Left renal cortex interstitium (tissue), 4 donors: ENCODE measurements at places on chromosomes 16 and 17. TPM values are rescaled to one million over a fixed set of nuclear protein-coding genes. Genes with fewer than 3 reads are reported as not detected.

DNA sequence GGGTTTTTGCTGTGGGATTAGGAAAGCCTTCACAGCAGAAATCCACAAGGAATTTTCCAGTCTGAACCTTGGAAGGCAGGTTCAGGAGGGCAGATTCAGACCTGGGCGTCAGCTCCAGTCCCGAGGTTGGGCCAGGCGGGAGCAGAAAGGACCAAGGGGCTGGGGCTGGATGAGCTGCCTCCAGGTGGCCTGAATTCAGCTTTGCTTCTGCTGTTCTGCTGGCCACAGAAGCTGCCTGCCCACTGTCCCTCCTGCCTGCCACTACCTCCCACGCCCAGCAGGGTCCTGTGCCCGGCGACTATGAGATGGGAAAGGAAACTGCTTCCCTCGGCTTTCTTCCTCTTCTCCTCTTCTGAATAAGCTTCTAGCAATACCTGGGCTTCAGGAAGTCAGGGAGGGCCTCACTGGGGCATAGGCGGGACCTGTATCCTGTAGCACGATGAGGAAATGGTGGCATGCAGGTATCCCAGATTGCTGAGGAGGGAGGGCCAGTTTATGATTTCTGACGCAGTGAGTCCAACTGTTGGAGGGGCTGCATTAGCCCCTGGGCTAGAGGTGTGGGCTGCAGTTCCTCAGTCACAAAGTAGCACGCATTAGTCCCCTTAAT, 18.4 kb downstream of the TBX4 start:
- DNase-seq, result no peak

GRCh38 chr17:77228241-77228752, 87.5 kb downstream of the SEC14L1 start:
- DNase-seq, result no peak

- peak; percentile 53 for DNase-seq
Measured at GRCh38 chr17:34252444-34253138, 2.5 kb upstream of the CCL2 start.

DNA sequence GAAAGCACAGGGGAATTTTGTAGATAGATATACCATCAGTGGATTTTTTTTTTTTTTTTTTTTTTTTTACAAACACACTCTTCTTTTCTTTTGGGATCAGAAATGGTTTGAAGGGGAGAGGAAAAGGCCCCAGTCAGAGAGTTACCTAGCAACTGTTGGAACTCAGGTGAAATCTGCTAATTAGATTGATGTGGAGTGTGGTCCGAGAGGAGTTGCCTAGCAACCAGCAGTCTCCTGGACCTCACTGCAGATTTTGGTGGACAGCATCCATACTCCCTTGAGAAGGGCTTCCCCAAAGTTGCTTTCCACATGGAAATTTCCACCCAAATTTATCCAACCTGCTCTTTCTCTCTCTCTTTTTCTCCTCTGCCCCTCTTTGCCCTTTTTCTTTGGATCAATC, 165.4 kb downstream of the UTP18 start:
- DNase-seq, result no peak

DNA sequence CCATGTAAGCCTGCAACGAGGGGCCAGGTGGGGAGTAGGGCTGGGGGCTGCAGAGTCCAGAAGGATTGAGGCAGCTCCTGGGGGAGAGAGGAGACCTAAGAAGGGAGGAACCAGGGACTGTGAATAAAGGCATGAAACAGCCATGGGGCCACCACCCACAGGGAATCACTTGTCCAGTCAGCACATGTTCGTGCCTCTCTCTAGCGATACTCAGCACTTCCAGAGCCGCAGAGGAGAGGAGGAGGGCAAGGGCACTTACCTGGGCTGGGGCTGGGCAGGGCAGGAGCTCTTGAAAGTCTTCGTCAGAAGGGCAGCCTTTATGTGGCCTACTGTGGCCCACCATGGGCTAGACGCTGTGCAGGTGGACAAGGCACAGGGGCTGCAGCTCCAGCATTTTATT, 24.2 kb downstream of the CACNA1G start:
- no peak for DNase-seq

DNA sequence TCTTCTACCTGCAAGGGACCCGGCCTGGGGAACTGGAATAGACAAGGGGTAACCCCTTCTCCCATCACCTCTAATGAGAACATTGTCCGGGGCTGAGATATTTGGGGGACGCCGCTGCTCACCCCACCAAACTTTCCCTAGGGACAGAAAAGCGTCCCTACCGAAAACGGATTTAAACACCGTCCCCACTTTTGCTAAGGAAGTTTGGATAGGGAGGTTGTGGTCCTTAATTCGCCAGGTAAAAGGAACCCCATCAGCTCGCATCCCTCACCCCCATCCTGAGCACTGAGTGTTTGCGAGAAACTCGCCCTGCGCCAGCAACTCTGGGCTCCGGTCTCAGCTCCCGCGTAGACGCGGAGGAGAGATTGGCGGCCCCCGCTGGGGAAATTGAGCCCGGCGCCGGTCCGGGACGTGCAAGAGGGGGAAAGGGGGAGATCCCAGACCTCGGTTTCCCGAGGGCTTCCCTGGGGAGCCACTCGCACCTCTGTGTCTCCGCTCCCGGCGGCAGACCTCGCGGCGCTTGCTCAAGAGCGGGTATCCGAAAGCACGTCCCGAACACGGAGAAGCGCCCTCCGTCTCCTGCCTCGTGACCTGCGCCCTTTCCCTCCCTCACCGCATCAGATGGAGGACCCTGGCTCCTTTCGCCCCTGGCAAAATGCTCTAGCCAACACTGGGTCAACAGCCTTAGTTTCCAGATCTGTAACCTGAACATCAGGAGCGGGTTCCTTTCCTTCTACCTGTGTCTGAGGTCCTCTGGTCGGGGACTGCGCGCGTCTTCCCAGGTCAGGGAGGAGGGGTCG, 3.1 kb upstream of the SOX9 start:
- no peak for DNase-seq

- DNase-seq, result no peak
Measured at GRCh38 chr17:29572691-29573557, 4.4 kb downstream of the TP53I13 start.

- no peak for DNase-seq
Measured at GRCh38 chr17:62975206-62975605, 9.2 kb downstream of the TANC2 start.

GRCh38 chr16:88977018-88977811, at the start of gene CBFA2T3:
CBFA2T3 (minus strand) TSS chr16:88977207; CDS start chr16:88976807, 400 bp downstream.
- no peak for DNase-seq

DNA sequence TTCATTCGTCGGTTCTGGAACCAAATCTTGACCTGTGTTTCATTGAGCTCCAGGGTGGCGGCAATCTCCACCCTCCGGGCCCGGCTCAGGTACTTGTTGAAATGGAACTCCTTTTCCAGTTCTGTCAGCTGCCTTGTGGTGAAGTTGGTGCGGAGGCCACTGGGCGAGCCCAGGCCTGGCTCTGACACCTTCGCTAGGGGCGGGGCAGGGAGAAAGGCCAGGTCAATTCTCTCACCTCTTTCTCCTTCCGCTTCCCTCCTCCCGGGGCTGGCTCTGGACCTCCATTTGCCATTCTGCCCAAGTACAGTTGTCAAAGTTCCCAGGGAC, 1.2 kb downstream of the HOXB1 start:
- no peak for DNase-seq

DNA sequence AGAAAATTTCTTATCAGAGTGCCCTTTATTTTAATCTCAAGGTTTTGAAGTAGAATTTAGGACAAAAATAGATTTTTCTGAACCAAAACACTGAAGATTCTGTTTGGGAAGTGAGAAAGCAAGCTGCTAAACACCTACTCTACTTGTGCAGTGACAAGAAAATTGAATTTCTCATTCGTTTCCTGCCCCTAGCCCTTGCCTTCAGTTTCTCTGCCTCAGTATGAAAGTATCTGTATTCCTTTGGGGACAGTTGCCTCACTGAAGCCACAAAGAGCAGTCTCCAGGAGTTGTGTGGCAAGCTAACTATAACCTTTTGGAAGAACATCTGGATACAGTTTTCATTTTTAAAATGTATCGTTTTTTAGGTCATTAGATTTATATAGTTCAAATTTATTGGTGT, 19.7 kb downstream of the MOSMO start:
- DNase-seq, result no peak

DNA sequence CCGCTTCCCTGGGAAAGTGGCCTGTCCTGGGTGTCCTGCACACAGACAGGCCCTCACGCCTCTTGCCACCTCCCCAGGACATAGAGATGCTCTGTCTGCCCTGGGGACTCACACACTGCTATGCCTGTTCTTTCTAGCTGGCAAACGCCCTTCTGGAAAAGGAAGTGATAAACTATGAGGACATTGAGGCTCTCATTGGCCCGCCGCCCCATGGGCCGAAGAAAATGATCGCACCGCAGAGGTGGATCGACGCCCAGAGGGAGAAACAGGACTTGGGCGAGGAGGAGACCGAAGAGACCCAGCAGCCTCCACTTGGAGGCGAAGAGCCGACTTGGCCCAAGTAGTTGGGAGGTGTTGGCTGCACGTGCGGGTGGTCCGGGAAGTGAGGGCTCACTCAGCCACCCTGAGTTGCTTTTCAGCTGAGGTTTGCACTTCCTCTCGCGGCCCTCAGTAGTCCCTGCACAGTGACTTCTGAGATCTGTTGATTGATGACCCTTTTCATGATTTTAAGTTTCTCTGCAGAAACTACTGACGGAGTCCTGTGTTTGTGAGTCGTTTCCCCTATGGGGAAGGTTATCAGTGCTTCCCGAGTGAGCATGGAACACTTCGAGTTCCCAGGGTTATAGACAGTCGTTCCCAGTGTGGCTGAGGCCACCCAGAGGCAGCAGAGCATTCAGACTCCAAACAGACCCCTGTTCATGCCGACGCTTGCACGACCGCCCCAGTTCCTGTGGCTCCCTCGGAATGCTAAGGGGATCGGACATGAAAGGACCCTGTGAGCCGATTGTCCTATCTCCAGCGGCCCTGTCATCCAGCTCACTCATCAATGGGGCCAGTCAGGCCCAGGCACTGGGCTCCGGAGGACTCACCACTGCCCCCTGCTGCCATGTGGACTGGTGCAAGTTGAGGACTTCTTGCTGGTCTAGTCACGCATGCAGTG, 3.5 kb upstream of the RPL13 start:
- DNase-seq, result no peak

GRCh38 chr17:67982034-67982640, 14.1 kb downstream of the C17orf58 start:
- no peak for DNase-seq

DNA sequence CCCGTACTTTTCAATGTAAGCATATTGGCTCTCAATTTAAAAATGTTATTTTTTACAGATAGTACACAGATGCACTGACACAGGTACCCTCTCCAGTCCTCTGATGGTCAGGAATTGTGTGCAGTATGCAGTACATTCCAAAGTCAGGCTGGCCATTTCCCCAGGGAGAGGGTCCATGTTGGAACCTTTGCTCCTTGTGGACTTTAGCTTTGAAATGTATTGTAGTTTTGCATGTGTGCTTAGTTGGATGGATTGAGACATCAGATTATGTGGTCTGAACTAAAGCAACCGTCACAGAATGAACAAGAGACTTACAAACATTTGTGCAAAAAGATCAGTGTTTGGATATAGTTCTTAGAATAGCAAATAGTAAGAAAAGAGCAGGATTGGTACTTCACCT, 381.1 kb downstream of the WWOX start:
- no peak for DNase-seq

DNA sequence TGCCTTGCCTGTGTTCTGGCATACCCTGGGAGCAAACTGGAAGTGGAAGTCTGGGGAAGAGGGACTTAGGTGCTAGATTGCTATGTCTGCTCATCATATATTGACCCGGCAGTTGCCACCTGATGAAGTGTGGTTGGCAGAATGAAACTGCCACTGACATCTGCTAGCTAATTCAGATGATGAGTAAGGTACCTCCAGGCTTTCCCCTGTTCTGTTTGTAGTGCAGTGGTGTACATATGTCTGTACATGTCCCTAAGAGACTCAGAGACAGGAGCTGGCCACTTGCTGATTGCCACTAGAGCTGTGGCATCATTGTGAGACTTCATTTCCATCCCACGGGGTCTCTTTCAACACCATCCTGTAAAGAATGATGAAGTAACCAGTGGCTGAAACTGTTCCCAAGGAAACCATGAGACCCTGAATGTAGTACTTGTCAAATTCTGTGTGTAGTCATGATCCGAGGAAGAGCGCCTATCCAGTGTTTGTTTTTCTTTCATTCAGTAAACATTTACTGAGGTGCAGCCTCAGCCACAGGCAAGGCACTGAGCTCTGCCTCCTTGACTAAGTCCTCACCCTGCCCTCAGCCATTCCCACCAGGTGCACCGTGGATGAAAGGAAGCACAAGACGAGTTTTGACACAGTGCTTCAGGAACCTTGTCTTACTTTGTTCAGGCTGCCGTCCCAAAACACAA, 13.2 kb downstream of the CLUAP1 start:
- no peak for DNase-seq

DNA sequence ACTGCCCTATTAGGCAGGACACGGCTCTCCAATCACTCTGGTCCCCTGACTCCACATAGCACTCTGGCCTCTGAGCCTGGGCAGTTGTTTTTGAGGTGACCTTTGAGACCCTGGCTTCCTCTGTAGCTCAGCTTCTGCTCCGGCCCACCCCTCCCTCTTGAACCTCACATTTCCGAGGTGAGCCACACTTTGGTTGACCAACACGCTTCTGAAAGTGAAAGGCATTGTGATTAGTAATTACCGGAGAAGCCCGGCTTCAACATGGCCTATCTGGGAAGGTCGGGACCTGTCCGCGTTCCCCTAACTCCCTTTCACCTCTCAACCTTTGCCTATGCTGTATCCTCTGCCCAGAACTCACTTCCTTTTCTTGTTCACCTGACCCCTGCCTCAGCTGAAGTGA, 10.3 kb upstream of the ITGAX start:
- no peak for DNase-seq

GRCh38 chr16:68369168-68369567, 58.3 kb downstream of the PRMT7 start:
- no peak for DNase-seq

GRCh38 chr17:63433746-63434591, 12.1 kb downstream of the CYB561 start:
- no peak for DNase-seq

DNA sequence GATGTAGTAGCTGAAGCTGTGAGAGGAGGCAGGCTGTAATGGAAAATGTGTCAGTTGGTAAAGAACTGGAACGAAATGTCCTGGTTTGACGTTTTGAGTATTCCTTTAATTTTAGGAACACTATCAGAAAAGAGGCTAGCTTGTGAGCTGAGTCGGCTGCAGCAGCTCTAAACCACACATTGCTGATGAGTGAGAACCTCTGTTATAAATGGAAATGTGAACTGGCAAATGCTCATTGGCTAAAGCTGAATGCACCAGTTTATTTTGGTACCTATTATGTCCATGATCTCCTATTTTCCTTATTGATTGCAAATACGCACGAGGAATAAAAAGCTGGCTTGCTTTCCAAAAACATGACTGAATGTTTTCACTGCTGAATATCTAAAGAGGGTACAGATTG, 11.0 kb upstream of the WIPI1 start:
- no peak for DNase-seq

- no peak for DNase-seq
Measured at GRCh38 chr16:35181422-35182030, 1722.1 kb downstream of the TP53TG3F start.

The RUSF1 gene
- 70.2 TPM for polyA plus RNA-seq

The ATP2A3 gene
- 3.9 TPM for polyA plus RNA-seq

The ATAD5 gene
- 10.1 TPM for polyA plus RNA-seq

The E2F4 gene
- 53.3 TPM for polyA plus RNA-seq

The ITGAX gene
- polyA plus RNA-seq, result 0.38 TPM

The NPIPB4 gene
- polyA plus RNA-seq, result 267 TPM

The EVPL gene
- 15.1 TPM for polyA plus RNA-seq
